GM13976 (cell line): ENCODE measurements at places on chromosomes 12 and 14.

DNA sequence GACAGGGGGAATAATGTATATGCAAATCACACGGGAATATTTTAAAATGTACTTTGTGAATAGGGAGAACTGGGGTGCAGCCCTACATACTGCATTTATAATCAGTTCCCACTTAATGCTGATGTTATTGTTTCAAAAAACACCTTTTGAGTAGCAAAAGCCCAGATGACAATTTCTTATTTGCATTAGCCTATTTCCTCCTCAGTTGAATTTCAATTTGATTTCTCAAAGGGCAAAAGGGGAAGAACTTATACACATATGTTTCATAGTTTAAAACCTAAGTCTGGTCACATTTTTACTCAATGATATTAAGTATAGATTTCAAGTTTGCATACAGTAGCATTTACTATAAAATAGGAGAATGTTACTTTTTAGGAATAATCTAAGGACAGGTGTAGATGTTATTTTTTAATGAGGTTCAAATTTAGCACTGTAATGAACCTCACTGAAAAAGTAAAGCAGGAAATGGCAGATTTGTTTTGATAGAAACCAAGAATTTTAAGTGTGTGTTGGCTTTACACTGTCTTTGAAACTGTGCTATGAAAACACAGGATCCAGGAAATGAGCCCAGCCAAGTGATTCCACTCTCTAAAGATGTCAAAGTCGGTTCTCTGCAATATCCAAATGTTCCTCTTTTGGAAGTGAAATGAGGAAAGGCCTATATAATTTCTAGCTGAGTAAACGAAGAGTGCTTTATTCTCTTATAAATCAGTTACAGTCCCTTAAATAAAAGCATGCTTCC is 367.4 kb downstream of the BTG1 start:
- DNase-seq, result no peak

DNA sequence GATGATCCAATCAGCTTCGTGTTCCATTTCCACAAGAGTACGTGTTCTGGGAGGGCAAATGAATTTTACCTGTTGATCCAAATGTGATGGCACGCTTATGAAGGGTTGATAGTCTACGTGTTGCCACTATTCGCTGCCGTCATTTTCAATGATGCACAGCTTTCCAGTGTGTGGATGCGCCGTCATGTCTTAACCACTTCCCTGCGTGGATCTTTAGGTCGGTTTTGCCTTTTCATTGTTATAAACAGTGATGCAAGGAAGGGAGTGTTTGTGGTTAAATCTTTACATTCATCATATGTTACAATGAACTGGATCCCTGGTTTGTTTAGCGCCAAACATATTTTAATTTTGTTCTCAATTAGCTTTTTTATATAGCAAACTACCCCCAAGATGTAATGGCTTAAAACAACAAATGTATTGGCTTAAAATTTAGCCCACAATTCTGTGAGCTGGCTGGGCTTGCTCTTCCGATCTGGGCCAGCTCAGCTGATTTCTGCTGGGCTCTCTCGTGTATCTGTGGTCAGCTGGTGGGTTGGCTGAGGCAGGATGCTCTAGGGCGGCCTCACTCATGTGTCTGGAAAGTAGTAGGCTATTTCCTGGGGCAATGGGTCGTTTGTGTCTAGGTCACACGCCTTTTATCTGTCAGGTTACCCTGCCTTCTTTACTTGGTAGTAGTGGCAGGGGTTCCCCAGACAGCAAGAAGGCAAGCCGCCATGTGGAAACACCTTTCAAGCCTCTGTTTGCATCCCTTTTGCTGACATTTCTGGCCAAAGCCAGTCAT is 176.7 kb downstream of the CRADD start:
- DNase-seq, result no peak

GRCh38 chr14:79278798-79279644 is 932.3 kb downstream of the DIO2 start:
- DNase-seq, result peak; percentile 32

- DNase-seq, result peak; percentile 23
Observed at GRCh38 chr12:79691511-79692248, 916 bp upstream of the PAWR start.

GRCh38 chr12:121404734-121405133 is 4.8 kb downstream of the RNF34 start:
- no peak for DNase-seq

DNA sequence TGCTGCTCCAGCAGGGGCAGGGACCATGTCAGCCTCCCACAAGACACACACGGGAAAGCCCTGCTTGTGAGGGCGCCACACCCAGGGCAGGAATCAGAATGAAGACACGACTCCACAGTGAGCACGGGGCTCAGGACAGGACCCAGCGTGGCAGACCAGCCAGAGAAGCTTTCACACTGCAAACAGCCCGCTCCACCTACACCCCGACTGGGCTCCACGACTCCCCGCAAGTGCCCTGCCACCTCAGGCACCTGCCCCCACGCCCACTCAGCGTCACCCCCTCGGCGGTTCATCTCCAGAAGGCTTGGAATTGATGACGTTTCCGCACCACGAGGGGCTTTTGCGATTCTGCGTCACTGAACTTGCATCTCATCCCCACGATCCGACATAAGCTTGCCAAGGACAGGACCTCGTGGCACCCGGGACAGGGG is 91.1 kb downstream of the FBXL14 start:
- no peak for DNase-seq

GRCh38 chr12:120314220-120314619 is 12.1 kb downstream of the SIRT4 start:
- DNase-seq, result no peak
